Stimulated activated CD4-positive, alpha-beta T cell treated with anti-CD3 and anti-CD28 coated beads, Interleukin-15, amount 100 ng/mL, for 1 hour (primary cell): ENCODE measurements at places on chromosomes 1 and 21.

DNA sequence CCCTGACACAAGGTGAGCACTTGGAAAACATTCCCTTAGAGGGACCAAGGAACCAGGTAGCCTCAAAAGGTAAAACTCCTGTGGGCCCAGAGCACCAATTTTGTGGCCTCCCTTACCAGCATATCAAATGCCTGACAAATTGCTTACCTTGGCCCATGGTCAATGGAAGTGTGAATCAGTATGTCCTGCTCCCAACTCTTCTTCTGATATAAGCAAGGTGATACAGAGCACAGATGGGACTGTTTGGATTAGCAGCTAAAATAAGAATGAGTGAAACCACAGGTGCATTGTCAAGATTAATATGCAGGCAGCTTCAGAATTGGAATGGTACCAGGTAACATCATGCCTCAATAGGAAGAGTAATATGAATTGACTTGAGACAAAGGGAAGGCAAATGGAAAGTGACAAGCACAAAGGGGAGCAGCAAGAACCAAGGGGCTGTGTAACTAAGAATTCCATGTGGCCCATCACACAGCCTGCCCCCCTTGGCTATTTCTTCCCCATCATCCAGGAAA, 156.8 kb upstream of the KCND3 start:
- no peak for DNase-seq

GRCh38 chr1:156281281-156281680, 1.3 kb downstream of the SMG5 start:
- no peak for DNase-seq

- no peak for DNase-seq
These were observed 37.4 kb downstream of the ZNF496 start for GRCh38 chr1:247294282-247294681.

DNA sequence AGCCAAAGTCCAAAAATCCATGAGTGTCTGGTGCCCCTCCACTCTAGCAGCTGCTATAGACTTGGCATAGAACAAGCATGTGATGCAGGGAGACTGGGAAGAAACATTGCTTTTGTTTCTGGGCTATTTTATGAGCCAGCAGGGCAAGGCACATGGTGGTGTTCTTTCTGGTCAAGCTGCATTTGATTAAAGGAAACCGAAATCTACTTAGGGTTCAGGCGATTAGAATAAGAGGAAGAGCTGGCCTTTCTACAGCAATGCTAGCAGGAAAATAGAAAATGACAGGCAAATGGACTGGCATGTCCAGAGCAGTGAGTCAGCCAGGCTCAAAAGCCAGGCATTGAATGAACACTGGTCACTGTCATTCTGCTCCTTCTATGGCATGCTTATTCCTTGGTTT, 28.5 kb upstream of the ARHGAP29 start:
- no peak for DNase-seq

DNA sequence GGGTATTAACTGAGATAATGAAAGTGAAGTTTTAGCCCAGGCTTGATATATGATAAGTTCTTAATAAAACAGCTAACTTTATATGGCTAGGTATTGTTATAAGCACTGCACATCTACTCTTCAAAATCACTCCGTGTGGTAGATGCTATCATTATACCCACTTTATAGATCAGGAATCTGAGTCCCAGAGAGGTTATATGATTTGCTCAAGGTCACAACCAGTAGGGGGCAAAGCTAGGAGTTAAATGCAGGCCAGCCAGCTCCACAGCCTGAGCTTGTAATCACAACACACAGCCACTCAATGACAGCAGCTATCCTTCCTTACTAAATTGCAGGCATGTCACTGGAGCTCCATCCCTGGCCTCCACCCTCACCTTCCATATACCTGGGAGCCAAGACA, 115.8 kb downstream of the CAPN8 start:
- no peak for DNase-seq

GRCh38 chr1:201288765-201289164, 5.5 kb downstream of the PKP1 start:
- DNase-seq, result no peak

GRCh38 chr1:203136409-203137042, 9.0 kb downstream of the ADORA1 start:
- no peak for DNase-seq

GRCh38 chr1:18951818-18952391, 4.6 kb downstream of the IFFO2 start:
- DNase-seq, result peak; percentile 45

GRCh38 chr1:83500987-83501591, 497.8 kb downstream of the TTLL7 start:
- DNase-seq, result no peak

DNA sequence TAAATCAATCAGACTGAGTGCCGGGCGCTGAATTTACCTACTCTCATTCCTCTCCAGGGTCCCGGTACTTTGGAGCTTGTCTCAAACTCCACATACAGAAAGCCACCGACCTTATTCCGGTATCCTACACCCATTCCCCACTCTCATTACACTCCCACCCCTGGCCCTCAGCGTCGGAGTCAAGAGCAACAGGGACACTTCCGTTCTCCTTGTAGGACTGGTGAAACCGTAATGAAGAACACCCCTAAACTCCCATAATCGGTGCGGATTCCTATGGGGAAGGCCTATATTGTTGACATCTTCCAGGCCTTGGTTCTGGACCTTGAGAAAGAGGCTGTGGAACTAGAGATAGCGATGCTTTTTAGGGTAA, 798 bp downstream of the ZBED6 start:
- DNase-seq, result no peak

- DNase-seq, result no peak
These were observed 177.1 kb downstream of the NEGR1 start for GRCh38 chr1:72105201-72105600.

DNA sequence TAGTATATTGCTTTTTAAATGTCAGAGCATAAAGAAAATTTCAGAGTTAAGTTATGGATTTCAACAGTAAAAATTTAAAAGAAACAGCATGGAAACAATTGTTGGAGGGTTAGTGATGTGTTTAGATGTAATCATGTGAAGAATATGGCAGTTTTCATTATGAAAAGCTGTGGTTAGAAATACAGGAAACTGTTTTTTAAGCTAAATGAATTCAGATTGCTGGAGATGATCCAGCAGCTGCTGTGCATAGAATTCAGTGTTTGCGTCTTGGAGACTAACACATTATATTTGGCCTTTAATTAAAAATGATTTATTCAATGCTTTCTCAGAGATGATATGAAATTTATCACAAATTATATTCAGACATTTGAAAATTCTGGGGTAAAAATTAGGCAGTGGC, 273.6 kb upstream of the LRRC7 start:
- DNase-seq, result no peak

DNA sequence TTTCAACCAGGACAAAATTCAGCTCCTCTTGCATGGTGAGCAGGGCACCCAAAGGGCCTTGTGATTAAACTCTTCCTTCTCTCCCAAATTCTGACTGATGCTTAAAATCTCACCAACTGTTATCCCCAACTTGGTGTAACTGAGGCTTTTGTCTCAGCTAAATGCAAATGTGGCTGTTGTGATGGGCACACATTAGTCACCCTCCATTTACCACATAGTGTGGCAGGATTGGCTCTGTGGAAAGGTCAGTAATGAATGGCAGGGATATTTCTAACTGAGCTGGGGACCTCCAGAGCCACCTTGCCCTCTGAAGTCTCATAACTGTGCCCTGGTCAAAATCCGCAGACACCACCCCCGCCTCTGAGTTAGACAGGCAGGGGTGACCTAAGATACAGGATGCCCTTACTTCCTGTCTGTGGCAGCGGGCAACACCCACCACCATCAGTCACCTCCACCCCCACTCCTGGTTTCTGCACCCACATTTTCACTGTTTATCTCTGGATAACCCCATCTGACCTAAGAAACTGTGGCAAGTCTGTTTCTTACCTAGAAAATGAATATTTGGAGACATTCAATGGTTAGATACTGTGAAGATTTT, 25.4 kb upstream of the RGS16 start:
- DNase-seq, result peak; percentile 27

DNA sequence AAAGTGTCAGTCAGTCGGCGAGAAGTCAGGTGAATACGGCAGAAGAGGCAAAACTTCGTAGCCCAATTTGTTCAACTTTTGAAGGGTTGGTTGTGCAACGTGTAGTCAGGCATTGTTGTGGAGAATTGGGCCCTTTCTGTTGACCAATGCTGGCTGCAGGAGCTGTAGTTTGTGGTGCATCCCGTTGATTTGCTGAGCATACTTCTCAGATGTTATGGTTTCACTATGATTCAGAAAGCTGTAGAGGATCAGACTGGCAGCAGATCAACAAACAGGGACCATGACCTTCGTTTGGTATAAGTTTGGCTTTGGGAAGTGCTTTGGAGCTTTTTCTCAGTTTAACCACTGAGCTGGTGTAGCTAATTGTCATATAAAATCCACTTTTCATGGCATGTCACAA, 190.2 kb upstream of the ADAMTS5 start:
- no peak for DNase-seq

DNA sequence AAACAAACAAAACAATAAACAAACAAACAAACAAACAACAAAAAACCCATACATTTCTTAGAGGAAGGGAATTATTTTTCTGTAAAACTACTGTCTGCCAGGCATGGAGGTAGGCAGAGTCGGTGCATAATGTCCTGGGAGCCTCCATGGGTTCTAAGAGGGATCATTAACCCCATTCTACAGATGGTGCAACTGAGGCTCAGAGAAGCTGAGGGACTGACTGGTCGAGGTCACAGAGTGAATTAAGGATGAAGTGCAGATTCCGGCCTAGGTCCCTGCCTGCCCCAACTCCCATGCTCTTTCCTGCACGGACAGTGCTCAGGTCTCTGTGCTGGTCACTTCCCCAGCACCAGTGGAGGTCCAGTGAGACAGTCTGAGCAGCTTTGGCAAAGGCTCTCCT, 15.8 kb upstream of the WNT4 start:
- no peak for DNase-seq

DNA sequence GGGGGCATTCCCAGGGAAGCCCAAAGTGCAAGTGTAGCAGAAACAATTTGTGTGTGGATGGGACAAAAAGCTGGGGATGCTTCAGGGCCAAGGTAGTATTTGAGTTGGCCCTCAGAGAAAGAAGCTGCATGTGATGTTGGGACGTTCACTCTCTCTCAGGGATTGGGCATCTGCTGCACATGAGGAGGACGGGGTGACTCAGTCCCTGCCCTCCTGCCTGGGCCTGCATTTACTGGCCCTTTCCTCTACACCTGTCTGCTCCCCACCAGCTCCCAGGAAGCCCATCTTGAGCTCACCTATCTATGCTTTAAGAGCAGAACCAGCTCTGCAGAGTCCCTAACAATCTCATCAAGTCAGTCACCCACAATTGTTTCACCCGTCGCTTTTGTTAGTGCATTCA, 23.5 kb upstream of the MPZL1 start:
- no peak for DNase-seq

DNA sequence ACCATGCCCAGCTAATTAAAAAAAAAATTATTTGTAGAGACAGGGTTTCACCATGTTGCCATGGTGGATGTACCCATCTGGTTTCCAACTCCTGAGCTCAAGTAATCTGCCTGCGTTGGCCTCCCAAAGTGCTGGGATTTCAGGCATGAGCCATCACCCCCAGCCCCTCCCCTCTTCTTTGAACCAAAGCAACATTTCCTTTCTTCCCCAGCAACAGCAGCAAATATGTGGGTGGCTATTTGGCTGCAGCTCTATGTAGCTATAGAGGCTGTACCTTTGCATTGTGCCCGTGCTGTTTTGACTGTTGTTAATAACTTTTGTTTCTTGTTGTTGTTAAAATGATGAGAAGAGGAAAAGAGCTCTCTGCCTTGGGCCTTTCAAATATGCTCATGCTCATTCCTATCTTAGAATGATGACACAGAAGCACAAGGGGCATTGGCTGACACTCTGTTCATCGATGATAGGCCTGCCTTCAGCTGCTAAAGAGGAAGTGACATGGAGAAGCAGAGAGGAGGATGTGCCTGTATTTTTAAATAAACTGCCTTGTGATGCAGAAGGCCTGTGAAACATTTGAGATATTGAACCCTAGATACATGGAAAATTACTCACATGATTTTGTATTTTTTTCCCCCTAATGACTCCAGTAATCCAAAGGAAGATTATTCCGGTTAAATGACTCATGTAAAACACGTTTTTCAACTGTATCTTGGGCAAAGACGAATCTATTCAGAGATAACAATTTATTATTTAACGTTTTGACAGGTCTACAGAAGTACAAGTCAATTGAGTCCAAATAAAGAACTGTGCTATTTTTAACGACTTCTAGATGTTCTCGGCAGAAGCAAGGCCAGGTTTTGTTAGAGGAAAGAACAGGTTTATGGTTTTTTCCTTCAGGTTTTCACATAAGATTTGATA, 20.5 kb upstream of the XPR1 start:
- no peak for DNase-seq

- no peak for DNase-seq
These were observed 5.8 kb downstream of the PCNX2 start for GRCh38 chr1:233289676-233290075.

- no peak for DNase-seq
These were observed 76.5 kb downstream of the ACTL8 start for GRCh38 chr1:17831597-17831996.
